ENCODE measurements at places on chromosomes 7 and 10. TPM values are rescaled to one million over a fixed set of nuclear protein-coding genes. Genes with fewer than 3 reads are reported as not detected.

Gene KCNIP2
- not detected for polyA plus RNA-seq

GRCh38 chr10:3312403-3312940 lies 139.9 kb upstream of the PITRM1 start:
- H3K27me3 ChIP-seq = no peaks in the 10 kb centered on the region
- H3K36me3 ChIP-seq = no peaks in the 10 kb centered on the region
- no peak overlapping the region for H3K27ac ChIP-seq
- H3K4me3 ChIP-seq = no peak overlapping the region
- H3K4me1 ChIP-seq = no peaks in the 10 kb centered on the region

DNA sequence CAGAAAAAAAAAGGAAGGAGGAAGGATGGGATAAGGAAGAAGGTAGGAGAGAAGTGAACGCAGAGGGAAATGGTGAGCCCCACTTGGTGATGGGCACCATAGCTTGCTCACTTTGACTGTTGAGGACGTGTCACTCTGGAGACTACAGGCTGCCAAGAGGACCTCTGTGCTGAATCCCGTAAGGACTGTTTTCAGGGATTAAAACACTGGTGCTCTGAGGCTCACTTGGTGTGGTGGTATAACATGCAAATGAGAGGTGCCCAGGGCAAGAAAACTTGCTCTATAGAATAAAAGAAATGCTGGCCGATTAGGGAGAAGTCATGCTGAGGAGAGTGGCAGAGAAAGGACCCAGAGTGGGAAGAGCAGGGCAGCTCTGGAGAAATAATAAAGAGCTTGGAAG lies 5.3 kb upstream of the IL2RA start:
- no peaks in the 10 kb centered on the region for H3K4me1 ChIP-seq
- no peaks in the 10 kb centered on the region for H3K27me3 ChIP-seq
- DNase-seq = peak; percentile 27
- no peaks in the 10 kb centered on the region for H3K36me3 ChIP-seq

GRCh38 chr7:135773464-135773863 lies 24.9 kb upstream of the FAM180A start:
- no peak overlapping the region for H3K4me3 ChIP-seq
- no peaks in the 10 kb centered on the region for H3K27me3 ChIP-seq

DNA sequence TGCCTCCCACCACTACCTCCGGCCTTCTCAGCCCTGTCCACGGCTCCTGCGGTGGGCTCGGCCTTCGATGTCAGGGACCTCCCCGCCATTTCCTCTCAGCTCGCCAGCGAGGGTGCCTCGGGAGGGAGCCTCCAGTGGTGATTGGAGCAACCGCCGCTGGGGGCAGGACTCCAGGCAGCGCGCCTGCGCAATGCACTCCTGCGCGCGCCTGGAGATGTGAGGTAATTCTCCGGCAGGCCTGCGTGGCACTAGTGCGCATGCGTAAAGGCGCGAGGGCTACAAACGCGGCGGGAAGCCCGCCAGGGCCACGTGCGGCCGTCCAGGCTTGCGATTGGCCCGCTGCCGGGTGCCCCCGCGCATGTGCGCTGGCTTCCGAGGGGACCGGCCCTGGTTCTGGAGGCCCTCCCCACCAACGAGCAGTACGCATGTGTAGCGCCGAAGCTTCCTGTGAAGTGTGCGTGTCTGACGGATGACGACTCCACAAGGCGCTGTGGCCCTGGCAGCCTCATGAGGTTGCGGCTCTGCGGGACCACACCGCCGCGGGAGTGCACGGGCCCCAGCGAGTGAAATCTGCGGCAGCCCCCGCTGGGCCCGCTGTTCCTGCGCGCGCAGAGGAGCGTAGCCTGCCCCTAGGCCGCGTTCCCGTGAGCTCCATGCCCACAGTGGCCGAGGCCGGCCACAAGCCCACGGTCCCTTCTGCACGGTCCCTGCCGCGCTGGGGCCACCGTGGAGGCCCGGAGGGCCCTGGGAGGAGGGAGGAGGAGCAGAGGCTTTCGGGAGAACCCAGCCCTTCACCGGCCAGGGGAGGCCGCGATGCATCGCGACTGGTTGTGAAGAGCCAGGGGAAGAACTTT lies at the start of gene SYCE1:
Gene SYCE1, minus strand, starts transcription at position 143 of the 854 bp plus-strand sequence. Its CDS starts 54 bp downstream, at position 89.
- DNase-seq = no peak
- H3K27me3 ChIP-seq = peaks cover 26% of the 10 kb centered on the region
- no peak within 1 kb of the TSS for H3K4me3 ChIP-seq

DNA sequence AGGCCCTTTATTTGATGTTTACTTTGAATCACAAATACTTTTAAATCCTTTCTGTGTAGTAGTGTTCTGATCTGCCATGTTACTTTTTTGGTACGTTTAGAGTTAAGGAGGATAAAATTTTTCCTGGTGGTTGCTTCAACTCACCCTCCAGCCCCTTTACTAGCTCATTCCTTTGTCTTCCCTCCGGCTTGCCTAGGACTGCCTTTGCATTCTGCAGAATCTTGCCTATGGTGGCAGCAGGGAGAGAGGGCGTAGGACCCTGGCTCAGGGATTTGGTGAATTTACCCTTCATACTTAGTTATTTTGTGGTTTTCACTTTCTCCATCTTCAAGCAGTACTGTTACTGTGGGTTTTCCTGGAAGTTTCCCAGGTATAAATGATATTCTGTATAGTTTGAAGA lies 833.5 kb downstream of the XPNPEP1 start:
- no peaks in the 10 kb centered on the region for H3K27me3 ChIP-seq
- H3K27ac ChIP-seq = no peak overlapping the region
- no peaks in the 10 kb centered on the region for H3K36me3 ChIP-seq
- no peak overlapping the region for H3K4me3 ChIP-seq

DNA sequence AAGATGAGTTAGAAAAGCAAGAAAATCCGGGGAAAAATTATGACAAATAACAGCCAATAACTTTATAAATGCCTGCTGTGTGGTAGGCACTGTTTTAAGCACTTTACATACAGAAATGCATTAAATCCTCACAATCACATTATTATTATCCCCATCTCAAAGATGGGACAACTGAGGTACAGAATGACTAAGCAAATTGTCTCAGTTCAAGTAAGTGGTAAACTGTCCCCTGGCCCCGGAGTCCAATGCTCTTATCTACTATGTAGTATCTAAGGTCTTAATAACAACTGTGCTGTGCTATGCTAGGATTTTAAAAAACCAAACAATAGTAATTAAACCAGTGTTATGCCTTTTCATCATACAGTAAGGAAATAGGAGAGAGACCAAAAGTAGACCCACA lies 105.6 kb downstream of the RTKN2 start:
- H3K4me3 ChIP-seq = no peak overlapping the region
- H3K36me3 ChIP-seq = no peaks in the 10 kb centered on the region
- H3K27ac ChIP-seq = no peak overlapping the region
- H3K27me3 ChIP-seq = no peaks in the 10 kb centered on the region

GRCh38 chr10:24995072-24995471 lies 20.9 kb downstream of the ENKUR start:
- H3K27ac ChIP-seq = no peak overlapping the region
- H3K27me3 ChIP-seq = no peaks in the 10 kb centered on the region
- H3K36me3 ChIP-seq = no peaks in the 10 kb centered on the region
- no peak for DNase-seq

GRCh38 chr7:150942001-150942590 lies 36.0 kb downstream of the KCNH2 start:
- H3K27me3 ChIP-seq = no peaks in the 10 kb centered on the region
- peak overlapping the region; percentile 55 for H3K27ac ChIP-seq
- DNase-seq = peak; percentile 83
- H3K4me1 ChIP-seq = peaks cover 58% of the 10 kb centered on the region
- no peak overlapping the region for H3K4me3 ChIP-seq
- H3K36me3 ChIP-seq = no peaks in the 10 kb centered on the region
